ENCODE measurements at places on chromosomes 4 and X.

DNA sequence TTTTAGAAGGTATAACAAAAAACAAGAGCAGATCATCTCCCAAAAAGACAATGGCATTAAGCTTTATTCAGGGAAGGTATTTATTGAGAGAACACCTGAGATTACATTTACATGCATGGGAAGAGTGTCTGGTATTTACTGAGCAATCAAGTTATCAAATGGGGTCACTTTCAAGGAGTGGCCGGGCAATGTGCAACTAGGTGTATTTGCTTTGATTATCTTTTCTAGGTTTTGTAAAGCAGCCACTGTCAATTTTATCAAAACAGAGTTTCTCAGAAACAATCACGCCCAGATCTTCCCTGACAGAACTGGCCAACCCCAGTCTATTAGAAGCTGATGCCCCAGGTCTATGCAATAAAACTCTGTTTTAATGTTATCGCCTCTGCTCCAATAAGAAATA, 169.5 kb downstream of the GLRA2 start:
- no peak for DNase-seq

- no peak for DNase-seq
Observed at GRCh38 chrX:152817078-152817764, 13.3 kb downstream of the CETN2 start.

DNA sequence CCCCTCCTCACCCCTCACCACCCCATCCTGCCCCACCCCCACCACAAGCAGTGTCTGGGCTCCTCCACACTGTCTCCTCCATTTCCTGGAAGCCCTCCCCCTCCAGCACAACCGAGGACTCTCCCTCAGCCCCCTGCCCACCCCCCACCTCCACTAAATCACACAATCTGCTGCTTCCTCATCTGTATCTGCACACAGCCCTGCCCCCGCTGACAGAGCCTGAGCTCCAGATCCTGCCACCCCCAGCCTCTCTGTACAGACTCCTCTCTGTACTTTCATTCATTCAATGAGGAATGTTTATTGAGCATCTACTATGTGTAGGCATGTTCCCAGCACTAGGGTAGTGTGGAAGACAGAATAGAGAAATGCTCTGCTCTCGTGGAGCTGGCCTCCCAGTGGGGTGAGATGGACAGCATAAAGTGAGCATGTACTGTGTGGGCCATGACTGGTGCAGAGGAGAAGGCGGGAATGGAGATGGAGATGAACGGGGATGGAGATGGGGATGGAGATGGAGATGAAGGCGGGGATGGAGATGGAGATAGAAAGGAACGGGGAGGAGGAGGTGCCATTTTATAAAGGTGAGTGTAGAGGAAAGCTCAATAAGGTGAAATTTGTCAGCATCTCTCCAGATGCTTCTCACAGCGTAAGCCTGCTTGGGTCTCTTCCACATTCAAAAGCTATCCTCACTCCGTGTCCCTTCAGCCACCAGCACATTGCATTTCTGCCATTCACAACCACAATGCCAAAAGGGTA, 2.5 kb upstream of the PPP2R2C start:
- no peak for DNase-seq

- no peak for DNase-seq
Observed at GRCh38 chr4:87540146-87541058, 11.2 kb upstream of the SPARCL1 start.

- DNase-seq, result no peak
Observed at GRCh38 chr4:102116121-102116520, 229.2 kb downstream of the SLC39A8 start.

DNA sequence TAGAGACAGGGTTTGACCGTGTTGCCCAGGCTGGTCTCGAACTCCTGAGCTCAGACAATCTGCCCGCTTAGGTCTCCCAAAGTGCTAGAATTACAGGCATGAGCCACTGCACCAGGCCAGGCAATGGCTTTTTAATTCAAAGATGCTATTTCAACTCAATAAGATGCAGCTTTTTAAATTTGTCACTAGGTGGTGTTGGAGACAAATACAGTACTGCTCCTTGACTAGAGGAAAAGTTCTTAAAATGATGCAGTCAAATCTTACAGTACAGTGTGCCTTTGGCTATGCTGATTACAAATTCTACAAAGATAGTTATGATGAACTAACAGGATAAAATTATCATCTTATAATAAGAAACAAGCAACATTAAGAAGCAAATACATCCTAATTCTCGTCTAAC, 441.1 kb downstream of the KCNIP4 start:
- no peak for DNase-seq

GRCh38 chr4:147139455-147140198, 194.0 kb upstream of the TTC29 start:
- no peak for DNase-seq

- DNase-seq, result no peak
Observed at GRCh38 chr4:38687571-38688011, 23.6 kb downstream of the KLF3 start.

DNA sequence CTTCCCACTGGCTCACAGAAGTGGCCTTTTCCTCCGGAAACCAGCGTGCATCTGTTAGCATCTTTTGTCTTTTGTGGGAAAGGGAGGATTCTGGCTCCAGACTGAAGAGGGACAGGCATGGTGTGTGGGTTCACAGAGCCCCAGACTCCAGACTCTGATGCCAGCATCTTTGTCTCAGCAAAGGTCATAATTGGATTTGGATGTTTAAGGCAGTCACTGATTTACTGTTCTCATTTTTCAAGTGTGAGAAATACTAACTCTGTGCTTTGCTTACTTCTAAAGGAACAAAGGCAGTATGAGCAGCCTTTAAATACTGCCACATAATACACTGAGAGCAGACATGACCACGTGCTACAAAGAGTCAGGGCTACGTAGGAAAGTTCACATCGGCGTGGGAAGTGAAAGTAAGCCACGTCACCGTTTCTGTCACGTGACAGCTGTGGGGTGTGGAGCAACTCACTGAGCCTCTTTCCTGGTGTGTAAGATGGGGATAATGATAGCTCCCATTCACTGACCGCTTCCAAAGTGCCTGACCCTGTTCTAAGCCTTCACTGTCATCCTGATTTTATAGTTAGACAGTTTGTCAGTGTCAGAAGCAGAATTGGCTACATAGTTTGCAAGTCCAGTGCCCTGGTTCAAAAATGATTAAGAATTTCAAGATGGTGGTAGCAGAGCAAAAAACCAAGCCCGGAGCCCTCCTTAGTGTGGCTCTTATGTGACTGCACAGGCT, 24.8 kb upstream of the TMSB4X start:
- peak; percentile 84 for DNase-seq

GRCh38 chr4:78592088-78592783, 40.7 kb downstream of the ANXA3 start:
- no peak for DNase-seq

DNA sequence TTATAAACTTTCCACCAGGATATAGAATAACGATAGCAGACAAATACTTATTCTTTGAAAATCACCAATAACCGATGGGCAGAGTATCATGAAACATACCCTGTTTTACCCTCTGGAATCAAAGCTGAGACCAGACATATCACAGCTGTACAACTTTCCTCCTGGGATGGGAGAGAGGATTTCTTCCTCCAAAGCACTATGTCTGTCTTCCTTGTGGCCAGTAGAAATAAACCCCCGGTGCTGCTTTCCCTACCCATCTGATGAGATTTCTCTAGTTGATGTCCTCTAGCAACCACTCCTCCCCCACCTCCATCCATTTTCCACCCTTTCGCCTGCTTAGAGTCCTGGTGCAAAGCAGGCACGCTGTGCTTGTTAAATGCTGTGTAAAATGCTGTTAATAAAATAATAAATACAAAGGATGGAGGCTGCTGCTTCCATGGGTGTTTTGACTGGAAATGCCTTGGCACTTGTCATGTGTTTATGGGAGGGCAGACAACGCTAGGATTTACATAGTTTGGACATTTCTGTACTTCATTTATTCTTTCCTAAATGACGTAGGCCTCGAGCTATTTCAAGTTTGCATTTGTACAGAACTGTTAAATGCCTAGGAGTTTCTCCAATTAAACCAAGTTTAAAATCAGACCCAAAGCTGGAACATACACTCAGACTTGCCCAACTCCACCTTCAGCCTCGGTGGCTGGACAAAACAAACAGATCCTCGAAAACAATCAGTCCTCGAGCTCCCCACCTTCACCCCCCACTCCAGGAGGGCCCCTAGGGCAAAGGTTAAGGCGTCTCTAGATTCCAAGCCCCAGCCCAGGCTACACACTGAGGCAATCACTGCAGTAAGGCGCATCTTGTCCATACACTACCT, 10.1 kb downstream of the BCOR start:
- DNase-seq, result no peak

- DNase-seq, result no peak
Observed at GRCh38 chrX:9493936-9494335, 29.1 kb downstream of the TBL1X start.

- no peak for DNase-seq
Observed at GRCh38 chrX:46169808-46170207, 375.4 kb downstream of the ZNF674 start.

- no peak for DNase-seq
Observed at GRCh38 chrX:48530736-48531135, 8.8 kb upstream of the TBC1D25 start.

DNA sequence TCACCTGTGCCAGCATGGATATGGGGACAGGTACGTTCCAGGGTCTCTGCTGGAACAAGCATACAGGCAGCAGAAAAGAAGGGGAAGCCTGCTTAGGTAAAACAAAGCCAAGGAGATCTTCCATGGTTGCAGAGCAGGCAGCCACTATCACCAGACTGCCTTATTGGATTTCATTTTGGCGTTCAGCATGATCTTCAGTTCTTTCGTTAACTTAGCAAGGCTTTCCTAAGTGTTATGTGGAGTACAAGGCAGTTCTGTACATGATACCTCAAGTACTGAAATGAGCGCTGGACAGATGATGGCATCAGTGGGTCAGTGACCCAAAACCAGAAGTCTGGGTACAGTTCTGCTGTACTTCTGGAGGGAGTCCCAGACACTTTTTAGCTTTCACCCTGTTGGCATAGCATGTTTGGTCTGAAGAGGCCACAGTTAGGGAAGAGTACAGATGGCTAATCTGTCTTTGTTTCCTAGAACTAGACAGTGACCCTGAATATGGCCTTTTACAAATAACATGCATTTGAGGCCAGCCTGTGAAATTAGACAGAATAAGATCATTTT, 8.9 kb downstream of the SMIM20 start:
- DNase-seq, result no peak

- no peak for DNase-seq
Observed at GRCh38 chr4:7390336-7390735, 44.4 kb downstream of the PSAPL1 start.

DNA sequence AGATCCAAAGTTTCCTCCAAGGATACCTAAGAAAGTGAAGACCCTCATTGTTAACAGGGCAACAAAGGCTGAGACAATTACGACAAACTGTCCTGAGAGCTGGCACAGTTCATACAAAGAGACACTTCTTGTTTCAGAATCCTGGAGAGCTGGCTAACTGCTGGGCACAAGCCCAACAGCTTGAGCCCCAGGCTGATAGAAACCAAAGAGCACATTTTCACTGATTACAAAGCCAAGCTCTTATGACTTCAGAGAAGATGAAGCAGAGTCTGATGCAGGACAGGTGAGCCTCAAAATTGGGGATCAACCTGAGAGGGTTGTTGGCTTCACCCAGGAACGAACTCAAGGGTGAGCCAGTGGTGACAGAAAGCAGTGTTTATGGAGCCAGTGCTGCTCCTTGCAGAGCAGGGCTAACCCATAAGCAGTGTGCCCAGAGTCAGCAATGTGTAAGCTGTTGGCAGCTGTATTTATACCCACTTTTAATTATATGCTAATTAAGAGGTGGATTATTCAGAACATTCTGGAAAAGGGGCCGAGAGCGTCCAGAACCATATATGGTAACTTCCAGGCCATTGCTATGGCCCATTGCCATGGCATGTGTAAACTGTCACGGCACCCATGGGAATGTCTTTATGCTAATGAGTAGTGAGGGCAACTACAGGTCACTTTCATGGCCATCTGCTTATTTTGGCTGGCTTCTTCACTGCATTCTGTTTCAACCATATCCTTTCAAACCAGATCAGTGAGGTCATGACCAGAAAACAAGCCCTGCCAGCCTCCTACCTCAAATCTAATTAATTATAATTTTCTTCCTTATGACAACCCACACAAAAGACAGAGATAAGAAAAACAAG, 183.7 kb downstream of the EVC2 start:
- DNase-seq, result no peak

DNA sequence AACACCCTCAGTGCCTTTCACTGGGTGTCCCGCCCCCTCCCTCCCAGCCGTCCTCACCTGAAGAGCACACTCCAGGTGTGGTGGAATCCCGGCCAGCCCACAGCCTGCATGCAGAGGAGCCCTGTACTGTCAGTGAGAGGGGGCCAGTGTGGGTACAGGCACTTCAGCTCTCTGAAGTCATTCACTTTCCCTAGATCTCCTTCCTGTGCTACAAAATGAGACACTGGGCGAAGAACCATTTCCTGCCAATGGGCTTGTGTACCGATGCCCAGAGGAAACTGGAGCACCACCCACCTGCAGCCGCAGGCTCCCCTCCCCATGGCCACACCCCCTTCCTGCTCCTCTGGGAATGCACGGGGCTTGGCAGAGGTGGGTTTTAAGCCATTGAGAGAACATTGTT, 73.9 kb upstream of the C4orf50 start:
- no peak for DNase-seq

GRCh38 chrX:104324461-104325212, 69.9 kb upstream of the ESX1 start:
- DNase-seq, result no peak

GRCh38 chr4:55949482-55949802, 697 bp downstream of the CEP135 start:
- no peak for DNase-seq

DNA sequence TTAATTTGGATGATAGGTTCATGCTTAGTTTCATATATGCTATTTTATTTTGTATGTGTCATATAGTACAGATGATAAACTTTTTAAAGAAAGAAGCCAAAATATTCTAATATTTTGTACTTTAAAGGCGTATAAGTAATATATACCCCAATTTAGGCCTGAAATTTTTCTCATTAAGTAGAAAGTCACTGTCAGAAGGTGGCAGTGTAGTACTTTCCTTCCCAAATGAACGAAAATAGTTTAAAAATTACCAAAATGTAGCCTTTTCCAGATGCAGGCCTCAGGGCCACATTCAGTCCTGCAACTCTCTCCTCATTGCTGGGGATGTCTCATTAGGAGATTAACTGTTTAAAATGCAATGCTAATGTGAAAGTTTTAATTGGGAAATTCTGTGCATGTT, 1263.6 kb downstream of the C4orf33 start:
- DNase-seq, result no peak

GRCh38 chr4:164508771-164509170, 245.2 kb upstream of the SMIM31 start:
- no peak for DNase-seq

DNA sequence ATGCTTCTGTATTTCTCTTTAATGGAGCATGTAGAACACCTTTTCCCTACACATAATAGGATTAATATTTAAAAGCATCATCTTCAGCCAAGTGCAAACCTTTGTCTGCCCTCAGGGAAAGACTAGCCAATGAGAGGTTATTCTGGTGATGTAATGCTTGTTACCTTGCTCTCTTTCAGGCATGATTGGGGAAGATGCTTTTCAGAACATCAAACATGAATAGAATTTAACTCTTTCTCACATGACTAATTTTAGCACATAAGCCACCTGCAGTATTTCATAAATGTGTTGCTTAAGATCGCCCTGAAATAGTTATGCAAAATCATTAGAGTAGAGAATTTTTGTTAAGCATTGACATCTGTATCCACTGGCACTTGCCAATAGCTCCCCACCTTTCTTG, 10.7 kb upstream of the EPGN start:
- no peak for DNase-seq
